Temporal lobe (tissue), 4 donors: ENCODE measurements at places on chromosomes 1 and 21. TPM values are rescaled to one million over a fixed set of nuclear protein-coding genes. Genes with fewer than 3 reads are reported as not detected.

UMODL1 gene
- total RNA-seq, result not detected

DTL gene
- total RNA-seq, result 2.2 TPM

TLR5 gene
- total RNA-seq, result 0.49 TPM

HNRNPCL1 gene
- not detected for total RNA-seq
